ENCODE measurements at places on chromosomes 2 and 18.

DNA sequence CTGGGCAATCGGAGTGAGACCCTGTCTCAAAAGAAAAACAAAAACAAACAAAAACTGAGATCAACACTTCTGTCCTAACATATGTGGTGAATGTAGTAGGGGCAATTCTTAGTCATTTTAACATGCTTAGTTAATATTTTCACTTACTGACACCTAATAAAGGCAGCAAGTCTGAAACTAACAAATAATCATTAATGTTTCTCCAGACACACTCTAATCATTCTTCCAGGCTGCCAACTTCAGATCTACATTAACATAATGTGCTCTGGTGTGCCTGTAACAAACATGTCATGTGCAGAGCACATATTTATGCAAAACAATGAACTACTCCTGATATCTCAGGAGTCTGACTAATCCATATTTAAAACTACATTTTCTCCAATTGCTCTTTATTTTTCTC lies 6.0 kb downstream of the KRCC1 start:
- DNase-seq = no peak

GRCh38 chr2:97870396-97870843 lies 125.3 kb downstream of the TMEM131 start:
- peak; percentile 5 for DNase-seq

GRCh38 chr2:12950957-12951656 lies 234.4 kb downstream of the TRIB2 start:
- no peak for DNase-seq

- peak; percentile 38 for DNase-seq
Measured at GRCh38 chr18:5543773-5544389, at the start of gene EPB41L3. EPB41L3 (minus strand) TSS chr18:5543997; CDS start chr18:5489183, 54,814 bp downstream.

GRCh38 chr2:128372621-128373341 lies 54.1 kb upstream of the HS6ST1 start:
- no peak for DNase-seq

DNA sequence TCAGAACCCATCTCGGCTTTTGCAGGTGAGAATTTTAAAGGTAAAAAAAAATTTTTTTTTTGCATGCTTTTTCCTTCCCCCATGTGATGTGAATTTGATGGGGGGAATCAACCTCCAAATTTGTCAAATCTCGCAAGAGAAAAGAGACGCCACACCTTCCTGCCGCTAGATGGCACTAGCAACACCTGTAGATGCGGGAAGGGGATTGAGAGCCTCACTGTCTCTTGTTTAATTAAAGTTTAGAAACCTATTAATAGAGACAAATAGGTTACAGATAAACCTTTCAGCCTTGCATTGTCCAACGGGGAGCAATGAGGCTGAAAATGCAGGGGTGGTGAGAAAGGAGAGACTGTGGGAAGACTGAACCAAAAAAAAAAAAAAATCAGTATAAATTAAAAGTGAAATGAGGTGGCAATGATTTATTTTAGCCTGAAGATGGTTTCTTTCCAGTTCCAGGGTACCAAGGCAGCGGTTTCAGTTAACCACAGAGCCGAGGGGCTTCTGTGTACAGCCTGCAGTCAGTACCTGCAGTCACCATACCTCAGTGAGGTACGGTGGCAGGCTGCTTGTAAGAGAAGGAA lies 84.6 kb downstream of the NRP2 start:
- DNase-seq = peak; percentile 69

DNA sequence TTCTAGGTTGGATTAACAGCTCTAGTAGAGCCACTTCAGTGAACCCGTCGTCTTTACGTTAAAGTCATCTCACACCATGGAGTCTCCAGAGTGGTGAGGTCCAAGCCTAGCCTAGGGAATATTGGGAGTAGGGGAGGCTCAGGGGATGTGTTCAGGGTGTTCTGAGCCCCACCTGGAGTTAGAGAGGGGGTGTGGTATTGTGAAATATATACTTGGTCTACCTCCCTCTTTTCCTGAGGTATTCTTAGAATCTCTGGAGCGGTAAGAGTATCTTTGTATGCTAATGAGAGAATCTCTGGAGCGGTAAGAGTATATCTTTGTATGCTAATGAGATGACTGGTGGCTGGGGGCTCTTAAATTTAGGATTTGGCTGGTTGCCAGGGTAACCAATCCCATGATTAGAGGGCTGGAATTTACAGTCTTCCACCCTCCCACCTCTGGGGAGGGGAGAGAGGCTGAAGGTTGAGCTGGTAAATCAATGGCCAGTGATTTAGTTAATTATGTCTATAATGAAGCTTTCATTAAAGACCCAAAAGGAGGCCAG lies 69.5 kb downstream of the INPP4A start:
- no peak for DNase-seq

- DNase-seq = no peak
Measured at GRCh38 chr2:65397122-65397521, 35.3 kb downstream of the SPRED2 start.

DNA sequence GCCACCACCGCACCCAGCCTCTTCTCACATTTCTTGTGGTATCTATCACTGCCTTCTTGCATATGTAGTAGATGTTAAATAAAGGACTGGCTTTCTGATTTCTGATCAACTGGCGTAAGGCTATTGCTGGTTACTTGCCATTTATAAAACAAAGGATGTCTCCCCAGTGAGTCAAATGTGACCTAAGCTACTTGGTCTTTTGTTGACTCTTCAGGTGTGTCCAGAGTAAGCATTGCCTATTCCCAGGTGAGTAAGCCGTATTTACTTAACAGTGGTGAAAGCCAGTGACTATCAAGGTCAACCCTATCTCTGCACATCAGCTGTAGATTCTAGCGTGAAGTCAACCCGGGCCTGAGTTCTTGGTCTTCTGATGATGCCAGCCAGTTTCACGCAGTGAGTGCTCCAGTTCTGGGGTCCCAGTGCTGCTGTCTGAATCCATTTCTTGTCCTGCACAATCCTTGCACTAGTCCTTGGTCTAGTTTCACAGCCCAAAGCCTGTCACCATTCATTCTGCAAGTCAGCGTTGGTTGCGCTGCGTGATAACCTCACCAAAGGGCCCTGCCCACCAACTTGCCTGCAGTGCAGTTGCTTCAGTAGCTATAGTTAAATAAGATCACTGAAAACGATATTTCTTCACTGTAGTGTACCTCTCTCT lies 120.2 kb downstream of the GBX2 start:
- DNase-seq = no peak

DNA sequence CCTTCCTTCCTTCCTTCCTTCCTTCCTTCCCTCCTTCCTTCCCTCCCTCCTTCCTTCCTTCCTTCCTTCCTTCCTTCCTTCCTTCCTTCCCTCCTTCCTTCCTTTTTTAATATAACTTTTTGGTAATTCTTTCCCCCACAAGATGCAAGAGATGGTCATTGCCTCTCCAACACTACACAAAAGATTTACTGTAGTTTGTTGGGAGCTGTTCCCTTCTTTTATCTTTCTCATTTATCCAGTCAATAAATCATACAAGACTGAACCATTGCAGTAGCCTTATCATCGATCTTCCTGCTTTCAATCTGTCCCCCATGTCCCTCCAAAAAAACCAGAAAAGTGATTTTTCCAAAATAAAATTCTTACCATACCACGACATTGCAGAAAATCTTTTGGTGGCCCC lies 8.2 kb downstream of the APCDD1 start:
- no peak for DNase-seq

DNA sequence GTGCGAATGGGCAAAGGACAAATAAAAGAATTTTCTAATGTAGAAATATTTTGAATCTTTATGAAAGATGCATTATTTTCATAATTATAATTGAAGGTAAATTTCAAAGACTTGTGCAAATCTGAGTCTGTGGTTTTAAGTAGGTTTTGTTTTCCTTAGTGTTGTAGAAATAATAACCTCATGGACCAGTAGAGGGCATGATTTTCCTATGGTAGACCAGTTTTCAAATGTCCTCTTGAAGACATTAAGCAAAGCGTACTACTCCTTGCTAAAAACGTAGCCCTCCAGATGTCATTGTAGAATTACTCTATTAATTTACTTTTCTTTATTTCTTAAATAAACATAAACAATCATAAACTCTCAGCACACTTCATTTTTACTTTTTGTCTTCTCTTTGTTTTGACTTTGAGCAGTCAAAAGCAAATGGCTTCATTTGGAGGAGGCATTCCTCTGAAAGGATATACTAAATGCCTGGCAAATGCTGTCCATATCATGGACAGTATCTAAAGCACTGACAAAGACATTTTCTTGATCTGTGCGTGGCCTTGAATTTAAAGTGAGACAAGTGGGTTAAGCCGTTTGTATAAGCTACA lies 85.8 kb upstream of the FAM237A start:
- peak; percentile 73 for DNase-seq

DNA sequence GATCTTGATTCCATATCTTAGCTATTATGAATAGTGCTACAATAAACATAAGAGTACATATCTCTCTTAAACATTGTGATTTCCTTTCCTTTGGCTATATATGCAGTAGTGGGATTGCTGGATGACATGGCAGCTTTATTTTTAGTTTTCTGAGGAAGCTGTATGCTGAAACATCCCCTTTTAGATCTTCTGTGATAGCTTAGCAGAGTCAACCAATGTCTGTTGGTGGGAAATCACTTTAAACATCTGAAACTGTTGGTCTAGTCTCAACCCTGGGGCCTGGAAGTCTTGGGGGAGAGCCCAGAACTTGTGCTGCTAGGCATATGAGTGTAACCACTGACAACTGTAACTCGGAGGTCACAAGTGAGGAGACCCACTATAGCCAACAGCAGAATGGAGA lies 378.6 kb upstream of the SLC14A2 start:
- no peak for DNase-seq

GRCh38 chr18:62030091-62030985 lies 137.5 kb upstream of the RNF152 start:
- no peak for DNase-seq

DNA sequence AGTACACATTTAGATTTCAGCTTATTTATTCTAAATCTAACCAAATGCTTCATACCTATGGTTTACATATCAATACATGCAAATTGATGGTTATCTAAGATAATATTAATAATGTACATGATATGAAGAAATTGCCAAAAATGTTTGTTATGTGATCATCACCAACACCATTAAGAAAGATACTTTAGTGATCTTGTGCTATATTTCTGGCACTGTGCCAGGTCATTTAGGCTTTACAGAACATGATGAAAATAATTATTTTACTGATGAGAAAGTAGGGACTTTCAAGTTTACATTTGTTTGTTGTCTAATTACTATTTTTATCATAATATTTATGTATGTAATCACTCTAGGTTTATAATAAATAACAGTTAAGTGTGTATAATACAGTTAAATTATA lies 158.3 kb downstream of the GULP1 start:
- peak; percentile 11 for DNase-seq

- peak; percentile 95 for DNase-seq
Measured at GRCh38 chr2:183078464-183079138, at the start of gene DUSP19. DUSP19 (plus strand) TSS chr2:183078747; CDS start chr2:183078934, 187 bp downstream.

- DNase-seq = no peak
Measured at GRCh38 chr2:170227951-170228350, 50.0 kb downstream of the MYO3B start.

DNA sequence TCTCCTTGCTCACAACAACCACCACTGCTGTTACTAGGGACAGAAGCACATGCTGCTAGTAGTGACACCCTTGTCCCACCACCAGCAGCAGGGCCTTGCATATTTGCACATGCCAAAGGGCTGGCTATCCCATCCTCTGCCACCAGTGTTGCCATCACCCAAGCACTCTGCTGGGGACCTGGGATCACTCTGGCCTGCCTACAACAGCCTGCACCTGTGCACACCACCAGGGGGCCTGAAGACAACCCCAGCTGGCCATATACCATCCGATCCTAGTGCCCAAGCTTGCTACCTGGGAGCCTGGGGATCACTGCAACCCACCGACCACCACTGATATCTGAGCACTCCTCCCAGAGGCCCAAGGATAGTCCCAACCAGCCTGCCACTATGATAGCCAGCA lies 99.9 kb upstream of the FANCL start:
- no peak for DNase-seq

DNA sequence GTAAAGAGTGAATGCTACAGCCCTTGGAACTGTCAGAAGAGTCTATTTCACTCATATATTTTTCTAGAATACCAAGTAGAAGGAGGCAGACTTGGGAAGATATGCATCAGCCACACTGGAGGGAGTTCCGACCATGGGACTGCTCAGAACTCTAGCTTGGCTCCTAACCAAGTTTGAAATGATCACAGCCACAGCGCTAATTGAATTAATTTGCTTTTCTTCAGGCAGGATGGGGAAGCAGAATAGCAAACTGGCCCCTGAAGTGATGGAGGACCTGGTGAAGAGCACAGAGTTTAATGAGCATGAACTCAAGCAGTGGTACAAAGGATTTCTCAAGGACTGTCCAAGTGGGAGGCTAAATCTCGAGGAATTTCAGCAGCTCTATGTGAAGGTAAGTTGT lies 51.4 kb downstream of the VSNL1 start:
- DNase-seq = no peak

DNA sequence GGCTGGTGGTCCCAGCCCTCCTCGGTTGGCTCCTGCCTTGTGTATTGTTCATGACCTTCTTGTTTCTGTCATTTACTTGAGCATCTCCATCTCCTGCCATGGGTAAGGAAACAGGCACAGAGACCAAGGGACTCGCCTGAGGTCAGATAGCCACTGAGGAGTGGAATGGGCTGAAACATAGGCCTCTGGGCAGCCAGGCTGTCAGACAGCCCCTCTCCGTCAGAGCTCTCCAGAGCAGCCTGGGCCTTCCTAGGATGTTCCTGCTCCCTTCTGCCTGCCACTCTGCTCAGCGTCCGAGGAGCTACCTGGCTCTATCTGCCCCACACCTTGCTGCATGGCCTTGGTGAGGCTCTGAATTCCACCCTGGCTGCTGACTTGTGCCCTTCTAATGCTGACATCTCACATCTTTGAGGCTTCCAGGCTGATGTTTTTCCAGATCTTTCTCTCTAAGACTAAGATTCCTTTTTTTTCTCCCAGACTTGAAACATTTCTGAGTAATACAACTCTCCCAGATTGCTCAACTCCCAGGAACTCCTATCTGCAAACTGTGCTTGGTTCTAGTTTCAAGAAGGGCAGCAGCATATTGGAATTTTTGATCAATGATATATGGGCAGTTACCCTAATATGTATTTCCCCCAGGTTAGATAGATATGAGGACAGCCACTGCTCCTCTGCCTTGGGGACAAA lies 67.7 kb downstream of the MCFD2 start:
- DNase-seq = no peak

- peak; percentile 77 for DNase-seq
Measured at GRCh38 chr2:176140513-176141317, 10.6 kb upstream of the HOXD4 start.

DNA sequence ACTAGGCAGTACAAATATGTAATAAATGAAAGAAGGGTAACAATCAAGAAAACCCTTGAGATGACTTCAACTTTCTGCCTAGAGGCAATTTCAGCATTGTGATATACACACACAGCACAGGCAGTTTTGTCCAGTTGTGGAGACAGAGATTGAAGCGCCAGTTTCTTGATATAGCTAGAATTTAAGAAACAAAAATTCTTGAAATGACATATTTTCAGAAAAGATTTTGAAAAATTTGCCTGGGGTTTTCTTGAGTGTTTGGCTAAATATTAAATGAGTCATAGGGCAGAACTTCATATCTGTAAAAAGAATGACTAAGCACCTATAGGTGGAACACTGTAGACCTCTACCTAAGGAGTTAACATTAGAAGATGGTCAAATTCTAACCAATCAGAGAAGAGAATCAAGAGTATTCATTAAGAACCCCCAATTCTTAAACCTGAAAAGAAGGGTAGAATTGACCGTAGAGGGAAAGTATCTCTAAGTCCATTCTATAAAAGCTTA lies 1266.8 kb upstream of the TMEFF2 start:
- no peak for DNase-seq
